Lower lobe of right lung (tissue), 2 donors: ENCODE measurements at places on chromosomes 3 and 15. TPM values are rescaled to one million over a fixed set of nuclear protein-coding genes. Genes with fewer than 3 reads are reported as not detected.

Gene SLC22A14
- total RNA-seq = not detected

Gene ATP13A5
- total RNA-seq = 2.0 TPM

Gene CCR9
- total RNA-seq = not detected

- H3K27ac ChIP-seq = peak overlapping the region; percentile 76
- H3K36me3 ChIP-seq = no peaks in the 10 kb centered on the region
- DNase-seq = no peak
- peaks cover 62% of the 10 kb centered on the region for H3K4me1 ChIP-seq
- H3K4me3 ChIP-seq = peak overlapping the region; percentile 24
Measured at GRCh38 chr3:172561897-172562640, 38.8 kb upstream of the TNFSF10 start.

GRCh38 chr3:127734754-127735473 is 62.2 kb downstream of the ABTB1 start:
- no peaks in the 10 kb centered on the region for H3K27me3 ChIP-seq
- H3K27ac ChIP-seq = peak overlapping the region; percentile 64
- peaks cover 61% of the 10 kb centered on the region for H3K4me1 ChIP-seq
- no peak overlapping the region for H3K4me3 ChIP-seq

DNA sequence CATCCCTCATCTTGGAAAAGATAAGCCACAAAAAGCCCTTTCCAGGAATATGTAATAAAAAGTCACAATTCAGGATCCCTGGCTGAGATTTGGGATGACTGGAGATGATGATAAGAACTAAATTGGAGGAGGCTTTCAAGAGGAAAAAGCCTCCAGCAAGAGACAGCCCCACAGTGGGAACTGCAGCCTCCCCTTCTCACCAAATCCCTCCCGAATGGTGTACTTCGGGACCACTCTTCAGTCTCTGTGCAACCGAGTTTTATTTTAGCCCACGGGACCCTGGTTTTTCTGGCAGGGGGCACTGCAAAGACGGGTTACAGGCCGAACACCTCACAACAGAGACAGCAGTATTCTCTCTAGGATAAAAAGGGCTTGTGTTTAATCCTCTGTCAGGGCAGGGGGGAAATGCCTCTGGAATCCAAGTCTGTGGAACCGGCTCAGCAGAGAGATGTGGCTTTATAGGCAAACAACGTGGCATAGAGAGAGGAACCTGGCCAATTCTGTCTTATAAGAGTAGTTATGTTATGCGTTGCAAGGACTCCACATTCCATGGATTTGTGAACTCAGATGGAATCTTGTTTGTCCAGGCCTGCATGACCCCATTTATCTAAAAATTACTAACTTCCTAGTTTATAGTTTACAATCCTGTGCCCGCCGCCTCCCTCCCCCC is 1.2 kb upstream of the LMCD1 start:
- no peaks in the 10 kb centered on the region for H3K27me3 ChIP-seq
- no peaks in the 10 kb centered on the region for H3K36me3 ChIP-seq
- no peak for DNase-seq

GRCh38 chr15:42134617-42135245 is 21.7 kb downstream of the PLA2G4F start:
- DNase-seq = no peak
- H3K27me3 ChIP-seq = no peaks in the 10 kb centered on the region
- no peak overlapping the region for H3K4me3 ChIP-seq
- no peak overlapping the region for H3K27ac ChIP-seq
- no peaks in the 10 kb centered on the region for H3K4me1 ChIP-seq

DNA sequence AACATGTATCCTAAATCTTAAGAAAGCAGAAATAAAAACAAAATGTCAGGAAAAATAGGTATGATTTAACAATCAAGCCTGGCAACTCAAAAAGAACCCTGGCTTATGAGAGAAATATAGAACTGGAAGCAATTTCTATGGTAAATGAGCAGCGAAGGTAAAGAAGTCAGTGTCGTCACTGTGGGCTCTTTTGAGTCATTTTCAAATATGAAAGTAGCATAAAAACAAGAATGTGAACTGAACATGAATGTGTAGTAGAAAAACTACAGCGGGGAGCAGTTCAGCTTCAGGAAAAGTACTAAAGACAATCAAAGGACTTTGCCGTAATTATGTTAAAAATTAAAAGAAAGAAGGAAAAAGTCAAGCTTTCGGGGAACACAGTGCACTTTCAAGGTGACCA is 17.5 kb downstream of the LSG1 start:
- no peak overlapping the region for H3K4me3 ChIP-seq
- peaks cover 87% of the 10 kb centered on the region for H3K36me3 ChIP-seq
- no peaks in the 10 kb centered on the region for H3K27me3 ChIP-seq
- H3K27ac ChIP-seq = no peak overlapping the region
